ENCODE measurements at places on chromosomes 5 and 9.

- no peak for DNase-seq
These were observed 81.2 kb downstream of the ALDH1A1 start for GRCh38 chr9:72871685-72872084.

DNA sequence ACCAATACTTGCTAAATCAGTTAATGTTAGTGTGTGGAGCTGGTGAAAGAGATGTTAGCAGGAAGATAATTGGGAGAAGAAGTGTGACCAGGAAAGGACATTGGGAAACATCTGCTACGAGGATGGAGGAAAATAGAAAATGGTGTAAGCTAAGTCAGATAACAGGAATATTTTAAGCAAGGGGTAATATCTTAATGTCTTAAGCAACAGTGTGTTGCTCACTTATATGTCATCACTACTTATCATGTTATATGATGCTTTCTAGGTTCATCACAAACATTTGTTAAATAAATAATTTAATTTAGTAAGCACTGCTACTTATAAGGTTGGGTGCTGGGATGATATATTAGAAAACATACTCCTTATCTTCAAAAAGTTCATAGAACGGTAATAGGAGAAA lies 326.1 kb downstream of the EDIL3 start:
- DNase-seq: no peak

GRCh38 chr5:166962461-166962860 lies 1329.0 kb upstream of the WWC1 start:
- no peak for DNase-seq

DNA sequence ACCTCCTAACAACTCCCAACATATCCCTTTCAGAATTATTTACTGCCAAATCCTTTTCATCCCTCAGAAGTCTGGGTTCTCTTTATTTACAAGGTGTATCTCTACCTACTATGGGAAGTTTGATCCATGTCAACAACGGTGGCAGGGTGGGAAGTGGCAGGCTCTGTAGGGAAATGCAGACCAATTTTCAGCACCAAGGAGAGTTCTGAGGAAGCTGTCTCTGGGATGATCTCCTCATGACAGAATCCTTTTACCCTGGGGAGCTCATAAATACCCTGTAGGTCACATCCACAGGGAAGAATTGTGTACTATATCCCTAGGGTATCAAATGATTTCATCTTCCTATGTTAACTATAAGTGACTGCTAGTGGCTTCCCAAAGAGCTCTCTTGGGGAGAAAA lies 107.8 kb upstream of the NEK6 start:
- DNase-seq: peak; percentile 32

- DNase-seq: no peak
These were observed 179.6 kb downstream of the GNAQ start for GRCh38 chr9:77851882-77852595.

DNA sequence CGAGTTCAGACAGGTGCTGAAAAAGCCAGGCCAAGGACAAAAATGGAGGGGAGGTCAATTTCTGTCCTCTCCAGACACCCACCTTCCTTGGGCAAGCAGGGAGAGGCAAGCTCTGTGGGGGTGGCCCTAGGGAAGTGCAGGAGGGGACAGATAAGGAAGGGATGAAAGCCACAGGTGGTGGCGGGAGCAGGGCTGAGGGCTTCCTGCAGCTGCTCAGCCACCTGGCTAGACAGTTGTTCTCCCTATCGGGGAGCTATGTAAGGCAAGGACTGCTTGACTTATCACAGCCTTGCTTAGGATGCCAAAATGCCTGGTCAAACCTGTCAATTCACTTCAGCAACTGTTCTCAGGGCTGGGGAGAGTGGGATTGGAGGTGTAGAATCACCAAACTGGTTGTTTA lies 266.1 kb downstream of the ZSWIM6 start:
- DNase-seq: no peak

DNA sequence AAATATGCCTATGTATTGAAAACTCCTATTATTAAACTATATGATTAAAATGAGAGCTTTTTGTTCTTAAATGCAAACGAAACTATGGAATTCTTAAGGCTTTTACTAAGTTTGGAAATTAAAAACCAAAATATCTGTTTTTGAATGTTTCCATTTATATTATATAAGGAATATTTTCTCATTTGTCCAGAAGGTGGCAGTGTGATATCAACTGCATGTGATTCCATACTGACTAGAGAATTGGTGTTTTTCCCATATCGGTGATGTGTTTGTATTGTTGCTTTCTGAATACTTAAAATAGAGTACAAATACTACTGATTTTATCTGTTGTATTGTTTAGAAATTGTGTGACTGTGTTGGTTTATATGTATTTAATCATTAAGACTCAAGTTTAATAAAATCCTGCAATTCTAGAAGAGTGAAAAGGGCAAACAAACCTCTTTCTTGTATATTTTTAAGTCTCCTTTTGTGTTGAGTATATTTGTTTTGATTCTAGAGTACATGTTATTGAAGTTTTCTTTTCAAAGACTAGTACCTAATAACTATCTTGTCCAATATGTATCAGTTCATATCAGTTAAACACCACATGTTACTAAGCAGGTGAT lies 320.8 kb downstream of the CCDC171 start:
- peak; percentile 6 for DNase-seq

GRCh38 chr5:172583931-172584511 lies 57.0 kb upstream of the NEURL1B start:
- DNase-seq: no peak

DNA sequence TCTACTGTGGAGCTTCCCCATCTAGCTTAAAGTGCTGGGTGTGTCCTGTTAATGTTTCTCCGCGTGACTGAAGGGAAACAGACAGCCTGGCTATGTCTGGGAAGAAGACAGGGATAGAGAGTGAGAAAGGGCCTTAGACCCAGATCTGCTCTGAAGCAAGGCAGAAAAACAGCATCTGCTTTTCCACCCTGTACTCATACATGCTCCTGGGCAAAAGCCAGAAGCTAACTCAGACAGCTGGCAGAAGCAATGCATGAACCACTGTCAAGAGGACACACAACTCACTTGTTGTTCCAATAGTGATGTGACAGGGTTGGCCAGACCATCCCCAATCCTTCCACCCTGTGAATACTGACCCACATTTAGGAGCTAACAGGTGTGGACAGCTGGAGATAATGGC lies 63.3 kb downstream of the DPYSL3 start:
- DNase-seq: no peak

GRCh38 chr9:136701668-136702053 lies 10.7 kb upstream of the DIPK1B start:
- no peak for DNase-seq

- peak; percentile 17 for DNase-seq
These were observed 36.4 kb upstream of the ADAMTSL1 start for GRCh38 chr9:18437315-18438201.

DNA sequence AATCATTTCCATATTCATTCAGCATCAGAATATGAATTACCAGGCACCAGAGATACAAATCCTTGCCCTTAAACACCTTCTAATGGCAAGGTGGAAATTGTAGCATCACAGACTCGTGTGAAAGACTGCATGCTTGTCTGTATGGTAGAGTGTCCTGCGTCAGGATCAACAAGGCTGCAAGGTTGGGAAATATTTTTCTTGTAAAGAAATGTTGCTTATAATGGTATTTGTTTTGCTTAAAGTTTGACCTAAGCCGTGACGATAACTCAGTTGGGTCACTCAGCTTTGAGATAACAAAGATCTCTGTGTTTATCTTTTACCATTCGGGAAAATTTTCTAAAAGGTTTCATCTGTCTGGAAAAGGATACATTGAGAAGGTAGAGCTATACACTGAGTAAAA lies 87.6 kb downstream of the BASP1 start:
- DNase-seq: no peak

DNA sequence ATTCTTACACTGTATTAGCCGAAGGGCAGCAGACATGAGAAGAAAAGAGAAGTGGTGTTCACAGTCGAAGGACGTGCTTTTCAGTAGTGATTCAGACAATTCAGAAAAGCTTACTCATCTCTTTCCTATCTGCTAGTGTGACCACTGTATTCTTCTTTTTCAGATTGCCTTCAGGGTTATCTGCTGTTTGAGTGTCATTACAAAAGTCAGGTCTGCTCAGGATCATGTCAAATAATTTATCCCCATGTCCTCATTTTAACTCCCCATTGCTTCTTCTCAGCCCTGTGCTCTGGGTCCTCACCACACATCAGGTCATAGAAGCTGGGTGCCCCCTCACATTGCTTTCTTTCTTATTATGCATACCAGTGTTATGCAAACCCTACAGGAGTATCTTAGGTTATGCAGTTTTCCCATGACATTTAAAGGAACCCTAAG lies 394.0 kb downstream of the CETN3 start:
- DNase-seq: no peak

Data from nephron progenitor cell (in vitro differentiated cells).